ENCODE measurements at places on chromosomes 4 and X. TPM values are rescaled to one million over a fixed set of nuclear protein-coding genes. Genes with fewer than 3 reads are reported as not detected.

Gene NEIL3
- total RNA-seq: 0.32 TPM

Gene CLNK
- total RNA-seq: under 0.01 TPM

Gene LRP2BP
- 1.6 TPM for total RNA-seq

DNA sequence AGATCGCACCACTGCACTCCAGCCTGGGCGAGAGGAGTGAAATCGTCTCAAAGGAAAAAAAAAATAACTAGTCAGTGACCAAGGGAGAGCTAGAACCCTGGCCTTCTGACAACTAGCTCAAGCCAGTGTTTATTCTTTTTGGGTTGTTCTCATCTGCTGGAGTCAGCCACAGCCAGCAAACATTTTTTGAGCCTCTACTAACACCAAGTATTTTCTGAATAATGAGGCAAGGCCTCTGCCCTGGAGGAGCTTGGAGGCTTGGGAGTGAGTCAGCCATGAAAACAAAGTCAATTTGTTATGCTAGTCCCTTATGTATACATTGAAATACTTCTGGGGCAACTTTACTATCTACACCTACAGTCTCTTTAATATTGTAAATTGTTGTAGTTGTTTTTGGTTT is 46.5 kb downstream of the TMA16 start:
- no peaks in the 10 kb centered on the region for H3K27me3 ChIP-seq
- no peak for DNase-seq
- H3K4me3 ChIP-seq: no peak overlapping the region
- no peaks in the 10 kb centered on the region for H3K4me1 ChIP-seq

DNA sequence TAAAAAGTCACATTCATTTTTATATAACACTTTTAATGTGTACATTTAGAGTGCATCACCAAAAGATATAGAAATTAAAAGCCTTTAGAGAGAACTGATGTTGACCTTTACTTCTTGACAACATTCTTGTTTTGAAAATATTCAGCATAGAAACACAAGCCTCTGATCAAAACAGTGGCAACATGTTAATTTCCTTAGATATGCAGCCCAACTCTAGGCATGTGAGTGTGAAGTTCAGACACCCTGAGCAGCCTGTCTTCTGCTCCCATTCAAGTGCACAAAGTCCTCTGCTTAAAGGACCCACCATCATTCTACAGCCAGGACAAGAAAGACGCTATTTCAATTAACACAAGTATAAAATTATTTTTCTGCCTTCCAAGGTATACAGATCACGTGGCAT is 60.0 kb downstream of the PPP3CA start:
- H3K4me1 ChIP-seq: no peaks in the 10 kb centered on the region
- H3K27ac ChIP-seq: no peak overlapping the region
- no peaks in the 10 kb centered on the region for H3K27me3 ChIP-seq
- H3K4me3 ChIP-seq: no peak overlapping the region
- no peak for DNase-seq
- no peaks in the 10 kb centered on the region for H3K36me3 ChIP-seq

Gene GAGE12E
- total RNA-seq: not detected

- no peaks in the 10 kb centered on the region for H3K4me1 ChIP-seq
- no peaks in the 10 kb centered on the region for H3K36me3 ChIP-seq
- H3K27me3 ChIP-seq: no peaks in the 10 kb centered on the region
- no peak for DNase-seq
- no peak overlapping the region for H3K4me3 ChIP-seq
Measured at GRCh38 chr4:182453830-182454229, 210.6 kb downstream of the TENM3 start.

- no peaks in the 10 kb centered on the region for H3K36me3 ChIP-seq
- no peak for DNase-seq
- H3K27ac ChIP-seq: peak overlapping the region; percentile 45
- no peak overlapping the region for H3K4me3 ChIP-seq
Measured at GRCh38 chr4:52996261-52997131, 134.4 kb downstream of the RASL11B start.

DNA sequence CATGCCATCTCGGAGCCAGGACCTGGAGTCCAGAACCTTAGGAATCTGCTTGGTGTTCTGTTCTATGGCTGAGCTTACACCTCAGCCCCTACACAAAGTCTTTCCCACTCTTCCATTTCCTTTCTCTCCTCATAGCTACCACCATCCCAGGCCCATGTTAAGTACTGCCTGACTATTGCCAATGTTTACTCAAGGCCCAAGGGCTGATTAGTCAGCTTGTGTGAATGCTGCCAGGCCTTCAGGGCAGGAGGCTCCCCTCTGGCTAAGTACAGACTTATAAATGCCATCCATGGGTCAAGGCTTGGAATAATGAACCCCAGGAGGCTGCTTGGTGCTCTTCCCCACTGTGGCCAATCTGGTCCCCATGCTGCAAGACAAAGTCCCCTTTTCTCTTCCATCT is 411.6 kb upstream of the MAGEB18 start:
- DNase-seq: no peak
- no peaks in the 10 kb centered on the region for H3K27me3 ChIP-seq
- no peaks in the 10 kb centered on the region for H3K36me3 ChIP-seq
- H3K27ac ChIP-seq: no peak overlapping the region
- no peak overlapping the region for H3K4me3 ChIP-seq
- no peaks in the 10 kb centered on the region for H3K4me1 ChIP-seq

DNA sequence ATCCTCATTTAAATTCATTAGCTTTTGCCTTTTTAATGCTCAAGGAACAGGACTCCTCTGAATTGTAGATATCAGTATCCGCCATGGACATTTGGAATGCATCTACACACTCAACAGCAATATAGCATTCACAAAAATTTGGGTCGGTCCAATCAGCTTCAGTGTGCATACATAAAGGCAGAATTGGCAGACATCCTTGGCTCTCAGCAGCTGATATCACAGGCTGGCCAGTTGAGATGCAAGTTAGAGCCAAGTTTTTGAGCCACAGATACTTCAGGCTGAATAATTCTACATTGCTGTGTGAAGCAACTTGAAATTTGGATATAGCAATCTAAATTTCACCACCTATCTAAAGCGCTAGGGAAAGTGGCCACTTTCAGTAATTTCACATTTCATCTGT is 821.1 kb downstream of the PCDH19 start:
- no peaks in the 10 kb centered on the region for H3K27me3 ChIP-seq
- no peak overlapping the region for H3K27ac ChIP-seq

Gene NEXMIF
- total RNA-seq: 1.8 TPM

Gene TXK
- 3.2 TPM for total RNA-seq

- peak; percentile 76 for DNase-seq
- peaks cover 39% of the 10 kb centered on the region for H3K27me3 ChIP-seq
- H3K4me3 ChIP-seq: peak overlapping the region; percentile 45
- peak overlapping the region; percentile 72 for H3K27ac ChIP-seq
- no peaks in the 10 kb centered on the region for H3K36me3 ChIP-seq
Measured at GRCh38 chrX:53071604-53072417, 10.4 kb upstream of the TSPYL2 start.

- no peaks in the 10 kb centered on the region for H3K27me3 ChIP-seq
- H3K4me1 ChIP-seq: no peaks in the 10 kb centered on the region
- no peak overlapping the region for H3K27ac ChIP-seq
- H3K36me3 ChIP-seq: no peaks in the 10 kb centered on the region
- H3K4me3 ChIP-seq: no peak overlapping the region
- DNase-seq: no peak
Measured at GRCh38 chr4:133865612-133866327, 335.8 kb downstream of the PABPC4L start.

- H3K36me3 ChIP-seq: no peaks in the 10 kb centered on the region
- H3K4me3 ChIP-seq: no peak overlapping the region
- H3K4me1 ChIP-seq: no peaks in the 10 kb centered on the region
- peaks cover 3% of the 10 kb centered on the region for H3K27me3 ChIP-seq
- no peak for DNase-seq
Measured at GRCh38 chrX:150581093-150581775, 12.8 kb downstream of the MTM1 start.

DNA sequence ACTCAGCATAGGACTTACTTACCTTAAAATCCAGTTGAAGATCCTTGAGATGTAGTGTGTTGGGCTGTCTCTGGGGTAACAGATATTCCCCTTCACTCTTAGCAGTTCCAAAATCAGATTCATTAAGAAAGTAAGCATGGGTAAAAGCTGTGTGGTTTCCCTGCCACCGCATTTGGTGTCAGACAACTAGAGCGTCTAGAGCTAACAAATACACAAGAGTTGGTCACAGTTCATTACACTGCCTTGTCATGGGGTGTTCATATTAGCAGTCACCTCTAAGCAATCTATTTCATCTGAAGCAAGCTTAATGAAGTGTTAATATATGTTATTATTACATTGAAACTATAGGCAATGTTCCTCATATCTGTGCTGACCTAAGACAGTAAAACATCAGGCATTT is 342.8 kb downstream of the PPARGC1A start:
- no peak overlapping the region for H3K4me3 ChIP-seq
- no peaks in the 10 kb centered on the region for H3K27me3 ChIP-seq
- no peak for DNase-seq
- no peaks in the 10 kb centered on the region for H3K36me3 ChIP-seq
- H3K4me1 ChIP-seq: no peaks in the 10 kb centered on the region
- H3K27ac ChIP-seq: no peak overlapping the region

DNA sequence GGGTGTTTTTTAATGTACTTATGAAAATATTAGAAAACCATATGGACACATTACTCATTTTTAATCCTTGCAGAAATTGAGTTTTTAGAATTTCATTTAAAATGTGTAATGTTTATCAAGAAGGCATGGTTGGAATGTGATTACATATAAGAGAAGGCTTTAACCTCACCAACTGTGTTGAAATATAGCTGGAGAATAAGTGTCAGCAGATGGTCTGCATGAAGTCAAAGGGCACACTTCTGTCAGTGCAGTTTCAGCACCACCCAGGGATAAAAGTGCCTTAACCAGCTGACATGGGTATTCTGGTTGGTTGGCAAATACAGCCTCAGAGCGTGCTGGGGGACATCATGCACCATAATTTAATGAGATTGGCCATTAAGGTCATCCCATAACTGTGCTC is 21.2 kb upstream of the ANTXR2 start:
- H3K36me3 ChIP-seq: no peaks in the 10 kb centered on the region
- H3K4me3 ChIP-seq: no peak overlapping the region
- H3K27me3 ChIP-seq: no peaks in the 10 kb centered on the region

Gene UGT2A1
- not detected for total RNA-seq

Gene FIP1L1
- 52.4 TPM for total RNA-seq

Gene DDIT4L
- 3.8 TPM for total RNA-seq

DNA sequence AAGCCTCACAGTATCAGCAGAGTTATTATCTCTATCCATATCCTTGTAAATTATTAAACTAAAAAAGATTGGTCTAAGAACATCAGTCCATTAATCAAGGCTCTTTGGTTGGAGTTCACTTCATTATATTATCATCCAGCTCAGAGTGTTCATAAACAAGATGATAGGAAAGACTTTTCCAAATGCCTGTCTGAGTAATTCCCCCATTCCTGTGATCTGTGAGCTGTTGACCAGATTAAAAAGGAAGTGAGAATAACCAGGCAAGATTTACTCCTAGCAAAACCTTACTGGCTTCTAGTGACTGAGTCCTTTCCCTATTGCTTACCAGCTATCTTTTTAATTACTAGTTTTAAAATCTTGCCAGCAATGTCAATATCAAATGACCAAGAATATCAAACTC is 14.9 kb downstream of the PKD2 start:
- DNase-seq: no peak
- no peak overlapping the region for H3K4me3 ChIP-seq
- no peaks in the 10 kb centered on the region for H3K4me1 ChIP-seq
- no peak overlapping the region for H3K27ac ChIP-seq

- no peaks in the 10 kb centered on the region for H3K27me3 ChIP-seq
- peak overlapping the region; percentile 20 for H3K27ac ChIP-seq
- DNase-seq: peak; percentile 28
- H3K4me1 ChIP-seq: no peaks in the 10 kb centered on the region
- H3K4me3 ChIP-seq: no peak overlapping the region
Measured at GRCh38 chr4:122744229-122744628, 11.7 kb downstream of the BBS12 start.

- no peaks in the 10 kb centered on the region for H3K4me1 ChIP-seq
- H3K27me3 ChIP-seq: no peaks in the 10 kb centered on the region
- DNase-seq: no peak
- H3K36me3 ChIP-seq: no peaks in the 10 kb centered on the region
- H3K4me3 ChIP-seq: no peak overlapping the region
Measured at GRCh38 chr4:15976456-15977447, 13.8 kb upstream of the FGFBP2 start.

Gene EREG
- 3.3 TPM for total RNA-seq

Data from breast epithelium (tissue), 4 donors.